ENCODE measurements at places on chromosomes 3 and 15.

DNA sequence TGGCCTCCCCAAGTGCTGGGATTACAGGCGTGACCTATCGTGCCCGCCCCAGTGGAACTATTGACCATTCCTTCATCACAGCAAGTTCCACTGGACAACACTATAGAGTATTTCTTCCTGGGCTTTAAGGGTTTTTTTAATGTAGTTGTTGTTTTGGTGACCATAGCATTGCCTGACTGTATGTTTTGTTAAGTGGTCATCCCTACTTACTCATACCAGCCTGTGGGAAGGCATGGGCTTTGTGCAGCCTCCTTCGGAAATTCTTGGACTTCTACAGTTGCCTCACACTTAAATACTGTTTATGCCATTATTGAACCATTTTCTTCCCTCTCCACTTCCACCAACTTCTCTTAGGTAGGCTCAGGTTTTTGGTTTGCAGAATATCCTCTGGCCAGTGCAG lies 19.9 kb upstream of the ALPK3 start:
- DNase-seq, result no peak

GRCh38 chr3:113556316-113556945 lies 24.1 kb downstream of the SIDT1 start:
- no peak for DNase-seq

- no peak for DNase-seq
These were observed 50.5 kb downstream of the SUCNR1 start for GRCh38 chr3:151923901-151924300.

DNA sequence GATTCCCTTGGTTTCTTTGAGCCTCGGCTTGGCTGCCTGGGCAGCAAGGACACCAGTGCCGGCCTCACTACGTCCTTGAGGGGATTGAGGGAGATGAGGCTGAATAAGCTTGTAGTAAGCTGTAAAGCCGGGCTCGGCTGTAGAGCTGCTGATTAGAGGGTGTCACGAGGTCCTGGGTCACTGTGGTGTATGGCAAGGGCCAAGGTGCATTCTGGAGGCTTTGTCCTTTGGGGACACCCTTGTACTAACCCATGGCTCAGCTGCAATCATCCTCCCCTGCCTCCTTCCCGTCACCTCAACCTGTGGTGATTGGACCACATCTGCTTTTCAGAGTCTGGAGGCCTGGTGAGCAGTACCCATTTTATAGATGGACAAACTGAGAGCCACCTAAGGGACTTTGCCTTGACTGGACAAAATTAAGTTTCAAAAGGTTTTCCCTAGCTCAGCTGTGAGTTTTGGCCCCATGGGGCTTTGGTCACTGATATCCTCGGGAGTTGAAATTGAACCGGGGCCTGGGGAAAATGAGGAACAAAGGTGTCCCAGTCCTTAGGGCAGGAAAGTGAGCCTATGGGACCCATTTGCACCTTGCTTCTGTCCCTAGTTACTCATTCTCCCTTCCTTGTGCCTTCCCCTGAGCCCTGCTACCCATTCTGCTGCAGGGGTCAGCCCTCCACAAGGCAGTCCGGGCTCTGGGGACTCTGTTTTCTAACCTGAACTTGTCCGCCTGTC lies 2.4 kb downstream of the SLC6A6 start:
- DNase-seq, result no peak

DNA sequence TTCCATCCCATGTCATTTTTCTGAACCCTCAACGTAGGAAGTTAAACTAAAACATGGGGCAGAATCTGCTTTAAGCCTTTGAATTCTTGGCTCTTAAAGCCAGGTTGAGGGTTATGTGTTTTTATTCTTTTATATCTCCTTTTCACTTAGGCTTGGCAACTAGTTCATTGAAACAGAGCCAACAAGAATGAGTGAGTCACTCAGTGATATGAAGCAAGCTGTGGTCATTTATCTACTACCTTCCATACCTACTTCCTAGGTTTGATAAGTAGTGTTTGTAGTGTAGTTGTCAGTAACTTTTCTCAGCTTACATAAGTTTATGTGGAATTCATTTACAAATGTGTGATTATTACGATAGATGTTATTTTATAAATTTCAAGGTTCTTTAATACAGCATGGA lies 67.4 kb downstream of the SNRPN start:
- no peak for DNase-seq

DNA sequence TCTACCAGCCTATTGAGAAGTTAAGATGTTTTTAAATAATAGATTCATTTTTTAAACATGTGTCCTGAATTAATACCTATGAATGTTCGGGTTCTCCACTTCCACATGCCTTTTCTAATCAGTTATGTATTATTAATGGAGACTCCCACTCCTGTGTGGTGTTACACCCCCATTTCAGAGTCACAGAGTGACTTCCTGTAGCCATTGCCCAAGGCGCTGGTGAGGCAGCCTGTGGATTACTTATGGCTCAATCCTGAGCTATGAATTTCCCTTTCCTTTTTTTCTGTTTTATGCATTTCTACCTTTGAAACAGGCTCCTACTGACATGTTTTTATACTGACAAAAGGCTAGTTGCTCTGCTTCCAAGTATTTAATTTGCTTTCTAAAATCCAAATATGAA lies 162.3 kb downstream of the GABRG3 start:
- DNase-seq, result no peak

- DNase-seq, result no peak
These were observed 19.8 kb downstream of the ANP32A start for GRCh38 chr15:68800875-68801274.

DNA sequence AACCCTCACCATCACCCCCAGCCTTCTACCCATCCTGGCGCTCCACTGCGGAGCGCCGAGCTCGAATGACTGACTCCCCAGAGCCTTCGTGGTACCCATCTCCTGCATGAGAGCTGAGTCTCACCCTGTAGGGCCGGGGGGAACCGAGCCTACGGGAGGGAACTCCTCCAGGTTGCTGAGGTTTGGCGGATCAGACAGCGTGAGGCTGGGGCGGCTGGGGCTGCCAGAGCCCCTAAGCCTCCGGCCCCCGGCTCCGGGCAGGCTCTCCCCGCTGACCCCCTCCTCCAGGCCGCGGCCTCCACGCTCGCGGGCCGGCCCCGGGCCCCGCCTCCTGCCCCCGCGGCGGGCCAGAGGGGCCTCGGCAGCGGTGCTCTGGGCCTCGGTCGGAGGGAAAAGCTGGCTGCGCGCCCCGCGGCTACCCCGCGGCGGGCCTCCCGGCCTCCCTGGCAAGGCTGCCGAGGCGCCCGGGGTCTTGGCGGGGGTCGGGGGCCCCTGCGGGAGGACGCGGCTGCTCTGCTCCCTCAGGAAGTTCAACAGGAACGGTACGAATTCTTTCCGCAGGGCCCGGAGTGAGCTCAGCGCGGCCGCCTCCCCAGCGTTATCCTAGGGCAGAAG lies 643 bp downstream of the CDAN1 start:
- DNase-seq, result no peak

DNA sequence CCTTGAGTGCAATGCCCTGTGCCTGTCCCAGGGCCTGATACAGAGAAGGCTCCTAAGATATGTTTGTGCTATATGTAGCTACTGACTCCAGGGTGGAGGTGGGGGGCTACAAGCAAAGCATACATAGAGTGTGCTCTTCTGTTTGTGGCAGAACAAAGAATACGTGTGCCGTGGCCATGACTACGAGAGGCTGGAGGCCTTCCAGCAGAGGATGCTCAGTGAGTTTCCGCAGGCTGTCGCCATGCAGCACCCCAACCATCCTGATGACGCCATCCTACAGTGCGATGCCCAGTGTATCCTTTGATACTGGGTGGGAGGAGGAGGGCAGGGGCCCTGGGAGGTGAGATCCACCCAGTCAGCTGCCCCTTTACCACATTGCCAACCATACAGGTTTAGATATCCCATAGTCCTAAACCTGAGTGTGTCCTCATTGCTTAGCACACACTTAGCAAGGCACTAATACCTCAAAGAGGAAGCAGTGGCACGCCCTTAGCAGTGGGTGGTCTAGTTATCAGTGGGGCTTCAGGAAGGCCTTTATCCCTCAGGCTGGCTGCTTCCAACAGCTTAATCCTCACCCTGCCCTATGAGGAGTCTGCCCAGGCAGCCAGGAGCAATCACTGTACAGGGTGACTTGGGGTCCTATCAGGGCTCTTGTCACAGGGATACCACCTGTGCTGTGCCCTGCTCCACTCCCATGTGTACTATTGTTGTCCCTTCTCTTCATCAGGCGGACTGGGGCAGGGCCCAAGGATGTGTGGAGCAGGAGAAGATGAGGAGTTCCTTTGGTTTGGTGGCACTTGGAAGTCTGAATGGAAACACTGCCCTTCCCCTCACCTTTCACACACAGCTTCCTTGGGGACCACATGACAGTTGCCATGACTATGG lies 30.1 kb upstream of the MANF start:
- DNase-seq, result no peak
